ENCODE measurements at places on chromosomes 7 and 10.

- DNase-seq: no peak
Observed at GRCh38 chr10:98925651-98926050, 310.0 kb downstream of the HPSE2 start.

DNA sequence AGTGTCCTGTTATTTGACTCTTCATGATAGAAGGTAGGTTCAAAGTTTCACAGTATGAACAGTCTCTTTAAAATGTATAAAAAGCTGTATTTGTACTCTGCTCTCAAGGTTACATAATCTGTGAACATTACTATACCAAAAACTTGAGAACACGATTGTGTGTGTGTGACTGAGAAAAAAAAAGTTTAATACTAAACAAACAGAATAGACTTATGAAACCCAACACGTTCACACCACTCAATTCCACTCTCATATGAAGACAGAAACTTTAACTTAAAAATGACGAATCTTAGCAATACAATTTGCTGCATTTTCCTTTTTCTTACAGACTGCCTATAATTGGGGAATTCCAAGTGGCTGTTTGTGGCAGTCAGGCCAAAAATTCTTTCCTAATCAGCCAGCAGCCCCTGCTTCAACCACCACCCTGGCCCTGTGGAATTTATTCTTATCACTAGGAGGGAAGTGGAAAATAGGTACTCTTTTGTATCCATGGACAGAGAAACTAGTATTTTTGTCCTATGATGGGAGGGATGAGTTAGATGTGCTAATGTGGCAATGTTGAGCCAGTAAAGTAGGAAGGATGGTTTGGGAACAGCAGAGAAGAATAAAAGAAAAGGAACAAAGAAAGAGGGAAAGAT lies 42.8 kb downstream of the MINDY3 start:
- no peak for DNase-seq

- DNase-seq: no peak
Observed at GRCh38 chr7:104486931-104487330, 158.5 kb downstream of the LHFPL3 start.

- no peak for DNase-seq
Observed at GRCh38 chr7:33610918-33611317, 294.4 kb upstream of the BMPER start.

- no peak for DNase-seq
Observed at GRCh38 chr7:151930695-151931094, 25.6 kb upstream of the GALNTL5 start.

DNA sequence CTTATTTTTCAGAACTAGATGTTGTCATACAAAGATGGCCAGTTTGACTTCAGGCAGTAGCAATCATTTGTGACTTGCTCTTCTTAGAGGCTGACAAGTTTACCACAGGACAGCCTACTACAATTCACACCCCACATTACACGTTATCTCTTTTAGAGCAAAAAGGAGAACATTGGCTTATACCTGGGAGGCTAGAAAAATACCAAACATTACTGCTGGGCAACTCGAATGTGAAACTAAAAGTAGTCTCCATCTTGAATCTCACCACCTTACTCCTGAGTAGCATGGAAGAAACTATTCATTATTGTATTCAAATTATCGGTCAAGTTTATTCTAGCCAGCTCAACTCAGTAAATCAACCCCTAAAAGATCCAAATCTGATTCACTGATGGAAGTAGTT lies 90.7 kb upstream of the TMEM26 start:
- no peak for DNase-seq

- no peak for DNase-seq
Observed at GRCh38 chr10:817371-817770, 114.1 kb downstream of the LARP4B start.

GRCh38 chr7:102300643-102301221 lies 14.1 kb downstream of the SH2B2 start:
- no peak for DNase-seq

DNA sequence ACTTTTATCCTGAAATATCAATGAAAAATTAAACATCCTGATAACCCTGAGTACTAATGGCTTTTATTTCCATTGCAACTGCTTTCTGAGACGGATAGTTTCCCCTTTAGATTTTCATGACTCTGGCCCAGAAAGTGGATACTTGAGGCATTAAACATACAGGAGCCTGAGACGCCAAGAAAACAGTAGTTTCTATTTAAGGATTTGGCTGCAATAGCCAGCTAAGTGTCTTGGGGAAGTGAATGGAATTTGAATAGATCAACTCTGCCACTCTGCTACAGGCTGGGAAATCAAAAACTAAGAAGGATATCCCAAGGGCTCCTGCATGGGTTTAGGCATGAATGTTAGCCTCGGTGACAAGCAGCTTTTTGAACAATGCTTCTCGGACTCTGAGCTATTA lies 24.7 kb upstream of the GPAM start:
- no peak for DNase-seq

- DNase-seq: no peak
Observed at GRCh38 chr7:33814936-33815335, 90.4 kb upstream of the BMPER start.

DNA sequence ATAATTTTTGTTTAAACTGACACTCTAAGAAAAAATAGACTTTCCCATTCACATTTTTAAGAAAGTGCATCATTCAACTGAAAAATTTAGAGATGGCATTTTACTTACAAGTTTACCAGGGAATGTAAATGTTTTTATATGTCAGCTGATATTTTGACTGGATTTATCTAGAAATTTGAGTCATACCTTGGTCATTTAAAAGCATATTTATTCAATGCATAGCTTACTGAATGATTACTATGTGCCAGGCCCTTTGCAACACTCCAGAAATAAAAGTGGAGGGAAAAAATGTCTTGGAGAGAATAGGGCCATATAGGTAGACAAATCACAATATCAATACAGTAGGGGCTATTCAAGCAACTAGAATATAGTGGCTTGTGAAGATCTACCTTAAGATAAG lies 98.4 kb upstream of the FAM3C start:
- no peak for DNase-seq

- DNase-seq: no peak
Observed at GRCh38 chr10:129546106-129546505, 79.1 kb downstream of the MGMT start.

DNA sequence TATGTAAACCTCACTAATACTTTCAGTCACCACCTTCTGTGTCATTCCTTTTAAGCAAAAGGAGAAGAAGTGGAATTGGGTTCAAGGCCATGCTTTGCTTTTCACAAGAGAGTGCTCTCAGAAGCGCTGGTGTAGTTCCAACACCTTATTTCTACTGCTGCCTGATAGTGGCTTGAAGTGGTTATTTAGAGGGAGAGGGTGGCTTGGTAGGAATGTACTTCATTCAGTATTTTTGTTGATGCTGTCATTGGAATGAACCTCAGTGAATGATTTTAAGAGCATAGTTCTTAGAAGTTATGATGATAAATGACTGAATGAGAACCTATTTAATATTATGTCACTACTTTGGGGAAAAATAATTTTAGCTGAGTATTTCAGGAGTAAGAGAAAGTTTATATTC lies 396.7 kb downstream of the EXOC4 start:
- no peak for DNase-seq

GRCh38 chr7:157096286-157097055 lies 42.3 kb upstream of the UBE3C start:
- no peak for DNase-seq

DNA sequence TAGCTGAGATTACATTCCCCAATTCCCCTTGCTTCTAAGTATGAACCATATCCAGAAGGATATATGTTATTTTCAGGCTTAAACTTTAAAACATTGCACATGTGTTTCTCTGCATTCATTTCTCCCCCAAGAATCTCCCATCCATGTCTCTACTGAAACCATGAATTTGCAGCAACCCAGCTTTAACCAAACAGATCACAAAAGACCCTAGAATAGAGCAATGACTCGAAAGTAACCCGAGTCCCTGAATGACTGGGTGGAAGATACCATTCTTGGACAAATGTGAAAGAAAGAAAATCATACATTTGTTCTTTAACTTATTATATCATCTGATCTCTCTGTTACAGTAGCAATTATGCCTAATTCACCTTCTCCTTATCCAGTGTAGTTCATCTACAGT lies 278.7 kb downstream of the IPMK start:
- no peak for DNase-seq

GRCh38 chr7:92973293-92973731 lies 136.9 kb upstream of the CDK6 start:
- no peak for DNase-seq

DNA sequence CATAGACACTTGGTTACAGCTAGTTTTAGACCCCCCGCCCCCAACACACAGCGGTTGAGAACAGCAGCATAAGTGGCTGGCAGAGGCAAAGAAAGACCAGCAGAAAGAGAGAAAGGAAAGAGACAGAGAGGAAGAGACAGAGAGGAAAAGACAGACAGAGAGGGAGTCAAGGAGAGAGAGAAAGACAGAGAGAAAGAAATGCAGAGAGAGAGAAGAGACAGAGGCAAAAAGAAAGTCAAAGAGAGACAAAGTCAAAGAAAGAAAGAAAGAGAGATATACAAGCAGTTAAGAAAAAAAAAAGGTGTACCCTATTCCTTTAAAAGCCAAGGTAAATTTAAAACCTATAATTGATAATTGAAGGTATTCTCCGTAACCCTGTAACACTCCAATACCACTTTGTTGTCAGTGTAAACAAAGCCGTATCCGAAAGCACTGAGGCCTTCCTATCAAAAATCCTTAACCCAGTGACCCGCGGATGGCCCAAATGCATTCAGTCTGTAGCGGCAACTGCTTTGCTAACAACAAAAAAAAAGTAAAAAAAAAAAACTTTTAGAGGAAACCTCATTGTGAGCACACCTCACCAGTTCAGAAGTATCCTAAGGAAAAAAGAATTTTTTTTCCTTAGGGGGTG lies 11.9 kb upstream of the SLC12A9 start:
- DNase-seq: no peak

- DNase-seq: no peak
Observed at GRCh38 chr10:49827297-49827696, 65.2 kb upstream of the OGDHL start.

DNA sequence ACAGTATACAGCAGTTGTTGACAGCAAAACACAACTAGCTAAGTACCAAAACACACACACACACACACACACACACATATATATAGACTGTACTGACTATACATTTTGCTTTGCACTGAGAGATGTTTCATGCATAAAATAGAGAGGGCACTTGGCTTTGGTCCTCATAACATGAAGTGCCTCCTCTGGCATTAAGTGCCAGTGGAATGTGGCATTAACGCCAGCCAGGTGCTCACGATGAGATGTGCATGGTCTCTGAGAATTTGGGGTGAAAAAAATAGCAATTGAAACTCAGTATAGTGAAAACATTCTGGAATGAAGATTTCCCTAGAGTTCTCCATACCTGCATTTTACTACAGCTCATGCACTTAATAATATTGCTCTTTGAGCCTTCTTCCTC lies 70.0 kb upstream of the INSYN2A start:
- no peak for DNase-seq

All from caudate nucleus (tissue), 63 donors.